Activated naive CD8-positive, alpha-beta T cell treated with anti-CD3 and anti-CD28 coated beads, Interleukin-2, amount 10 ng/mL, durations not matched to agents 7 days and 5 days (primary cell): ENCODE measurements at places on chromosomes 11 and 22.

DNA sequence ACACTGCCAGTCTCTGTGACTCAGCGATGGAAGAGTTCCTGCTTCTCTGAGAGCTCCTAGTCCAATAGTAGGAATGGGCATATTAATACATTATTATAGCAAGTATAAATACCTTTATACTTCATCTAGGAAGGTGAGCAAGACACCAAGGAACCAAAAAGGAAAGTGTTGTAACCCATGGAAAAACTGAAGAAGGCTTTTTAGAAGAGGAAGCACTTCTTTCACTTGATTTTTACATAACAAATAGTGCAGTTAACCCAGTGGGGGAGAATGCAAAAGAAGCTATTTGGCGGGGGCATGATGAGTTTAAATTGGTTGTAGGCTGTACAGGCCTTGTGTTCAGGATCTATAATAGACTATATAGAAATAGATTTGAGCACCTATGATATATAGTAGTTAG, 31.2 kb upstream of the C11orf87 start:
- no peak for DNase-seq

GRCh38 chr11:30196400-30197206, 34.2 kb upstream of the FSHB start:
- DNase-seq: peak; percentile 56

GRCh38 chr11:86784241-86784681, 16.1 kb upstream of the PRSS23 start:
- no peak for DNase-seq

DNA sequence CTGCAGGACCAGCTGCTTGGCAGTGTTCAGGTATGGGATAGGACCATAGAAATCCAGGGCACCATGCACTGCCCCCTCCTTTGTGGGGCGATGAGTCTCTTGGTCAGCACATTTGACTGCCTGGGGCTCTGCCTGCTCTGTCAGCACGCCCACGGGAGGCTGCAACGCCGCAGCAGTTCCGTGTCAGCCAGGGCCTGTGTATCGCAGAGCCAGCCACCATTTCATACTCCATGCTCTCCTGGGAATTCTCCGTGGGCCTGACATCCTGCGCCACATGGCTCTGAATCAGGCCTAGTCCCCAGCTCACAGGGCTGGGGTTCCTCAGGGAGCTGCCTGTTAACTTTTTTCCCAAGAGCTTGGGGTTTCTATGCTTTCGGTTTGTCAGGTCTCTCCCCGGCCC, 16.9 kb upstream of the RELT start:
- no peak for DNase-seq

- no peak for DNase-seq
Observed at GRCh38 chr11:69718147-69718546, 14.3 kb upstream of the FGF19 start.

DNA sequence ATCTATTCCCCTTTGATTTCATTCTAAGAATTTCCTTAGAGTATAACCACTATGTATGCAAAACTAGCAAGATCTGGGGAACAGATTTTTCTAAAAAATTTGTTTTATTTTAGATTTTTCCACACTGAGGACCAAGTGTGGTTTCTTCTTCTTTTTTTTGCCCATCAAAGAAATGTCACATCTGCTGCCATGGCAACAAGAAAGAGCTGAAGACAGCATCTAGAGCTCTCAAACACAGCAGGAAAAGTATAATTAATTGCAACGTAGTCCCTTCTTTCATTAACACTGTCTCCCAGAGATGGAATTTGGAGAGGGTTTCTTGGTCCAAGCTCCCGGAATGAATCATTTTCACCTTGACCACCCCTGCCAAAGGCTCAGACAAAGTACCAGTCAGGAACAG, 256.7 kb upstream of the CCDC90B start:
- no peak for DNase-seq

- DNase-seq: peak; percentile 9
Observed at GRCh38 chr11:69931060-69931910, 112.1 kb upstream of the FGF3 start.

- no peak for DNase-seq
Observed at GRCh38 chr11:57475191-57475590, 14.9 kb downstream of the RTN4RL2 start.

DNA sequence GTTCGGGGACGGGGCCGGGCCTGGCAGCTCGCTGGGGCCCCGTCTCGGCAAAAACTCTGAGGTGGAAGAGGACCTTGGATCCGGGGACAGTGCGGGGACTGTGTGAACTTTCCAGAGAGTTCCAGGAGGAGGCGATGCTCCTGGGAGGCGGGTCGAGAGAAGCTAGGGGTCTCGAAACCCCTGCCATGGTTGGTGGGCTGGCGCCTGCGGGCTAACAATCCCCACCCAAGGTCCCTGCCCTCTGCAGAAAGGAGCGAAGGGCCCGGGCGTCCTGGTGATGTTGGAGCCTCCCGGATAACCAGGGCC, 4.7 kb upstream of the GRK2 start:
- no peak for DNase-seq

GRCh38 chr11:14254533-14255237, 104.3 kb downstream of the RRAS2 start:
- no peak for DNase-seq

- no peak for DNase-seq
Observed at GRCh38 chr11:122030286-122030685, 85.7 kb downstream of the BLID start.

DNA sequence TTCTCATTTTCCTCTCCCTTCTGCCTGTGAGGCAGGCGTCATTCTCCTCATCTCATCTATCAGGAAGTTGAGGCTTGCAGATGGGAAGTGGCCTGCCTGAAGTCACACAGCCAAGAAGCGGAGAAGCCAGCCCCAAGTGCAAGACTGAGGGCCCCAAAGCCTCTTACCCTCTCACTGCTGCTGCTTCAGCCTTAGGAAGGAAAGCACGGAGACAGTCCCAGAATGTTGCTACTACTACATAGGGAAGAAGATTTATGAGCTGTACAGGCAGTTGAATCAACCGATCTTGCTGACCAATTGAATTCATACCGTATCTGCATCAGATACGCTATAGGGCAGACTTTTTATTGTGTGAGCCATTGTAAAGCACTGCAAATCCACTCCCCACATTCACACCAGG, 89.0 kb downstream of the CWC15 start:
- DNase-seq: no peak

DNA sequence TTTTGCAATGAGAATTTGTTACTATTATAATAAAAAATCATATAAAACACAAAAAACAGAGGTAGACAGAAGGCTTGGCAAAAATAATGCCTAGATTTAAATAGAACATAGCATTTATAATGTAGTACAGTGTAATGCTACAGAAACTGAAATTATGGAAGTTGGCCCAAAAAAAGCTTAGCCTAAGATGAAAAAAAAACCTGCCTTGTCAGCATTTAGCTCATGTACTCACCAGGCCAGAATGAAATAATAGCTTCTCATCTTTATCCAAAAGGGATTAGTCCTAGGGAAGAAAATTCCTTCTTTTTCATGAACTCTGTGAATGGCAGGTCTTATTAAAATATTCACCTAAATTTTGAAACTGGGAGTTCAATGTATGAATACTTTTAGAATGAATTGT, 951.1 kb downstream of the LRRC4C start:
- DNase-seq: no peak

DNA sequence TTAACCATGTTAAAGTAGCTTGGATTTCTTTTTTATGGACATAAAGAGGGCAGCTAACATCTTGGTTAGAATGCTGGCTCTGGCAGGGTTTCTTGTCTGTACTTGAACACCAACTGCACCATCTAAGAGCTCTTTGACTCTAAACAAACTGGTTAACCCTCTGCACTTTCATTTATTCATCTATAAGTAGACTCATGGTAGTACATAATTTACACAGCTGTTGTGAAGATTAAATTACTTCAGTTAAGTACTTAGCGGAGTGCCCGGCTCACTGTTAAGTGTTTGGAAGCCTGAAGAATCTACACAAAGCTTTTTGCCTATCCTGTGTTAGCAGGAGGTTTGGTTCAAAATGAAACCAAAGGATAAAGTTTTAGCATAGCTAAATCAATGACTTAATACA, 846.2 kb upstream of the API5 start:
- no peak for DNase-seq

- no peak for DNase-seq
Observed at GRCh38 chr11:94241896-94242295, 62.5 kb upstream of the IZUMO1R start.

- DNase-seq: no peak
Observed at GRCh38 chr11:45180179-45180847, 33.9 kb downstream of the PRDM11 start.

GRCh38 chr11:99260696-99261095, 239.9 kb downstream of the CNTN5 start:
- no peak for DNase-seq

- DNase-seq: no peak
Observed at GRCh38 chr11:59601788-59602187, 13.8 kb downstream of the OSBP start.

GRCh38 chr11:114832532-114833125, 154.3 kb downstream of the NXPE2 start:
- no peak for DNase-seq

DNA sequence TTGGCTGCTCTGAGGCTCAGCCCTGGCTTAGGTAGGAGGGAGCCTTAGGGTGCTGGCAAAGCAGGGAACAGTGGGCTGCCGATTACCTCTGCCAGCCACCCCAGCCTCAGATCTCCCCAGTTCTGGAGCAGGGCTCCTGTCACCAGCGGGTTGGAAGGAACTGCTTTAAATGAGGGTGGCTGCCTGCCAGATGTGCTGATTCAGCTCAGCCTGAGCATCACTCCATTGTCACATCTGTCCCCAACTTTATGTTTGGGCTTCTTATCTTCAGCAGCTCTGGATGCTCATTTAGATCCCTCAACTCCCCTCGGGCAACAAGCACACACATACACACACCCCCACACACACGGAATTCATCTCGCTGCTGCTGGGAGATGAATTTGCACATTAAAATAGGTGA, 16.9 kb upstream of the ANKK1 start:
- DNase-seq: no peak

DNA sequence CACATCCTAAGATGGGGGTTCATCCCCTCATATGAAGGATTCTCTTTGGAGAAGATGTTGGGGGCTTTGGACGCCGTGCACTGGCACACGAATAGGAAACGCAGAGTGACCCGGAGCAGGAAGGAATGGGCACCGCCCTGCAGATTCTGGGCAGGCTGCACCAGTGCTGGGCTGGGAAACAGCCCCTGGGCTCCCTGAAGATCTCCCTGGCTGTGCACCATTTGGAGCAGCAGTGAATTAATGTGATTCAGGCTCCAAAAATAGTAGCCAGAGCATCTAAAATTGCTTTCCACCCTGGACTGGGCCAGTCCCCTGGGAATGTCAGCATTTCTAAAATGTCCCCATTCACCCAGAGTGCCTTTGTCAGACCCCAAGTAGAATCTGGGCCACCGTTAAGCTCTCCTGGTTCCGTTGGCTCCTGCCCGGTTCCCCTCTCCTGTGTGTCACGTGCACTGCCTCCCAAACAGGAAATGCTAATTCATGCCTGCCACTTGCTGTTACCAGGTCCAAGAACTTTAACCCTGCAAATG, 18.6 kb downstream of the IRAG1 start:
- no peak for DNase-seq

DNA sequence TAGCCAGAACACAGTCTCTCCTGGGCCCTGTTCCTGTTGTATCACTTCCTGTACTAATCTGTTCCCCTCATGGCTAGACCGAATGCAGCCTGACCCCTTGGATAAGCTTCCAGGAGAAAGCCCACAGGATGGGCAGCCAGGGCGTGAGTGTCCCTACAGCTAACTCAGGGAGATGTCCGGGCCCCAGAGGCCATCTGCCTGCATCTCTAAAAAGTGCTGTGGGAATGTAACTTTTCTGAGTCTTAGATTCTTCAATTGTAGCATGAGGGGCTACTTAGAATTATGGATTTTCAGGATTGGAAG, 7.7 kb upstream of the MALAT1 start:
- DNase-seq: no peak

GRCh38 chr22:42169055-42169469, 38.5 kb upstream of the CYP2D6 start:
- peak; percentile 72 for DNase-seq

- DNase-seq: no peak
Observed at GRCh38 chr11:64109332-64109731, 56.6 kb downstream of the MACROD1 start.

- no peak for DNase-seq
Observed at GRCh38 chr22:49663823-49664222, 163.8 kb downstream of the BRD1 start.

DNA sequence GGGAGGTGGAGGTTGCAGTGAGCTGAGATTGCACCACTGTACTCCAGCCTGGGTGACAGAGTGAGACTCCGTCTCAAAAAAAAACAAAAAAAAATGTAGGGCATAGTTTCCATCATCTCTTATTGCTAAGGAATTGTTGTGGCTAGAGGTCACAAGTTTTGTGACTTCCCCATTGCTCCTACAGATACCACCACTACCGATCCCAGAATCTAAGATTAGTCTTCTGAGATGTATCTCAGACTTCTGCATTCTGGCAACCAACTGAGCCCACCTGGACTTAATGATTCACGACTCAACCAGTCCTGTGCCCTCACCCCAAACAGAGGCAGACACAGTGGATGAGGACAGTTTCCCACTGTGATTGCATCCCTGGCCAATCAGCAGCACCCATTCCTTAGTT, 148.9 kb downstream of the NECTIN1 start:
- DNase-seq: no peak

- no peak for DNase-seq
Observed at GRCh38 chr11:97269527-97269926, 879.7 kb downstream of the JRKL start.

GRCh38 chr11:126339863-126340434, 15.5 kb upstream of the ST3GAL4 start:
- no peak for DNase-seq

- no peak for DNase-seq
Observed at GRCh38 chr11:123181767-123182500, 13.1 kb downstream of the CLMP start.

DNA sequence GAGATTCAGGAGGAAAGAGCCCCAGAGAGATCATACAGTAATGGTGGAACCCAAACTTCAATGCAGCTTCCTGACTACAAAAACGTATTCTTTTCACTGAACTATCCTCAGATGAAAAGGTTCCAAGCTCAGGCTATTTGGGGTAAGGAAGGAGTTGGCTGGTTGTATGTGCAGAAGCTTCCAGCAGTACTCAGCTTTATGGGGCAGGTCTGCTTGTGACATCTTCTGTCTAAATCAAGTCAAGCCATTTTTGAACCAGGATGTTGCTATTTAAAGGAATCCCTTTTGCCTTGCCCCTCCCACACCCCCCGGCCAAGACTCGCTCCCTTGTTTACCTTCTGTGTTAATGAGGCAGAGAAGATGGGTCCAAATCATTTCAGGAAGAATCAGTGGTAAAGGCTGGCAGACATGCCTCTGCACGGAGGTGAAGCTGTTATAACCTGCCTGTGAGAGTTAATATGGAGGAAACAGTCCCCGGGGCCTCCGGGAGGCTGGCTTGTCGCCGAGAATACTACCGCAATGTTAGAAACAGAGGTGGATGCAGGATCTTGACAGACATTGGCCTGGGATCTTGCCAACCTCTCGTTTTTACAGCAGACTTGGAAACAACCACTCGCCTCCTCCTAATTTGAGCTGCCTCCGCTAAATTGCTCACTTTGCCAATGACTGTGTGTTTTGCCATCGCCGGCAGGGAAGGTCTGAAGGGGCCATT, 45.4 kb downstream of the TIMP3 start:
- no peak for DNase-seq
